Thoracic aorta (tissue), 2 donors: ENCODE measurements at places on chromosomes 2 and 18. TPM values are rescaled to one million over a fixed set of nuclear protein-coding genes. Genes with fewer than 3 reads are reported as not detected.

GRCh38 chr18:37033419-37033818 lies 204.5 kb downstream of the KIAA1328 start:
- DNase-seq = no peak

DNA sequence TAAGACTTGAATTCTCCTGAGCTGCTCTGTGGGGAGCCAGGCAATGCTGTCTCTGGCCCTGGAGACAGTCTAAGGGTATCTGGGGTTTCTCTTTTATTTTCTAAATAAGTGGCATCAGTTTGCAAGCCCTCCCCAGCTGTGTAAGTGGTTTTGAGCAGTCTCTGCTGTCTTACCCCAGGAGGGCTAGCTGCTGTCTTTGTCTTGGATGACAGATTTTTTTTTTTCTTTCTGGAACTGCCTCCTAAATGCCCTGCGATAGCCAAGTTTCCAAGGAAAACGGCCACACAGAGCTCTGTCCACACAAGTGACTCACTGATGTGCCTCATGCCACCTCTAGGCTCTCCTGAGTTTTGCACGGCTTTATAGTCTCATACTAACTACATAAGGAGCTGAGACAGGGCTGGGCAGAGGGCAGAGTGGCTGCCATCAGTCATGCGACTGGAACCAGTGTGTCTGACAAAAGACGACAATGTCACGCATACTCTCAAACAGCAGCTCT lies 37.2 kb upstream of the THOC1 start:
- DNase-seq = no peak

DNA sequence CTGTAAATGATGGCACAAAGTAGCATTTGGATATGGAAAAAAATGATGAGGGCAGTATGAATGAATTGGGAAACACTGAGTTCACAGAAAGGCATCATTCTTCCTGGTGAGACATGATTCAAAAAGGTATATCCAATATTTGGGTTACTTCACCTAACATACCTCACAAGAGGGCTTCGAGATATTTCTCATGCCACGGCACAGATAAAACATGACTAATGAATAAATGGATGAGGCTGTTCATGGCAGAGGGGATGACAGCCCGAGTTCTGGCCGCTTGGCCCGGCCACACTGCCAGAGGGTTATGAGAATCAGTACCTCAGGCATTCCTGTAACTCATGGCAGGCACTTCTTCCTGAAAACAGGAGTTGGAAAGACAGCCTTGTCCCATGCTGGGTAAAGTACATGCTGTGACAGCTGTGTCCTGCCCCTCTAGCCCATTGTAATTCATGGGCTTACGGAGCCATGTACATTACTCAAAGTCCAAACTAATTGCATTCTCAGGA lies 116.0 kb upstream of the ACVR1C start:
- no peak for DNase-seq

- no peak for DNase-seq
Observed at GRCh38 chr2:120807751-120808150, 72.1 kb downstream of the GLI2 start.

DNA sequence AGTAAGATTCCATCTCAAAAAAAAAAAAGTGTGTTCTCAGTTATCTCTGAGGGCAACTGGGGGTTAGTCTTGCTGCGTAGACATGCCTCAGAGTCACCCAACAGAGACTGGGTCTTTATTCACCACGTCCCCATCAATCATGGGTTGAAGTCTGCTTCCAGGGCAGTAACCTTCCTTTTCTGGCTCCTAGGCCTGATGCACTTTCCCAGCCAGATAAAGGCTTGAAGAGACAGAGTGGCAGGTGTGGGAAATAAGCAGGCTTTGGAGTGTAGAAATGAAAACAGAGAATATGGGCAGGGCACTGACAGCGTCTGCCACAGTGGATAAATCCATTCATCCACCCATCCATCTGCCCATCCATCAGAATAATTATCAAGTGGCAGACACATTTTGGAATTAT lies 134.1 kb upstream of the LGALSL start:
- DNase-seq = no peak

- no peak for DNase-seq
Observed at GRCh38 chr2:236665572-236666118, 96.0 kb downstream of the ACKR3 start.

DNA sequence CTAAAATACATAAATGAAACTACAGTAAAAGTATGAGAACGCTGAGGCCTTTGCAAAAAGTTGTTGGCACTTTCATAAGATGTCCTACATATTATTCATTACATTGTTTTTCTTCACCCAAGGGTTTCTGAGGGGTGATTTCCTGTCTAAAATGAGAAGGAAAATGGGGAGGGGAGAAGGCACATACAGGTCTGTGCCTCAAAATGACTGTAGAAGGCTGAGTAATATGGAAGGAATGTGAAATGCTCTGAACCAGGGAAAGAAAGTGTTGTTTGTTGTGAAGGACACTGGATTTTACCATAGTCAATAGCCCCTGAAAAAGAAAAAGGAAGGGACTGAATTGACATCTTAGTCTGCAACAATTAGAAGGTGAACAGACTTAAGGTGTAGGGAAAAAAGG lies 99.5 kb upstream of the RNF152 start:
- DNase-seq = no peak

GRCh38 chr2:158458617-158458920 lies 1.8 kb downstream of the PKP4 start:
- no peak for DNase-seq

DNA sequence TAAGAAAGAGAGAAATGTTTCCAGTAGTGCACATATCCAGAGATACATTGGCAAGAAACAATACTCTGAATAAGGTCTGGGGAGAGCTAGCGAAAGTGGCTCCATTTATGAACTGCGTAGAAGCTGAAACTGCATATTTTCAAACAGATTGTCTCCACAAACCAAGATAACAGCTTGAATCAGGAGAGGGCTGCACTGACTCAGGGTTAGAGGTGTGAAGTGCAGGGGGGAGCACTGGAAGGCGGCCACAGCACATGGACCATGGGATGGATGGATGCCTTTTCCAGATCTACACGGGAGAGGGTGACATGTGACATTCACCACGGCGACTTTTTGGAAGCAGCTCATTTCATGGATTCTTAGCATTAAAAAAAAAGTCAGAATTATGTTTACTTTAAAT lies 729.4 kb downstream of the RNF144A start:
- no peak for DNase-seq

The RBKS gene
- total RNA-seq = 5.0 TPM

The ABCB11 gene
- not detected for total RNA-seq

The MOCOS gene
- total RNA-seq = 2.8 TPM

The FARSB gene
- 7.3 TPM for total RNA-seq

The B4GALT6 gene
- total RNA-seq = 3.0 TPM
